Ovary (tissue), 10 donors: ENCODE measurements at places on chromosomes 1 and 21. TPM values are rescaled to one million over a fixed set of nuclear protein-coding genes. Genes with fewer than 3 reads are reported as not detected.

Gene LPAR3
- total RNA-seq: 1.7 TPM

Gene CD101
- total RNA-seq: 1.6 TPM

Gene MCOLN3
- 3.6 TPM for total RNA-seq

Gene EPHA10
- 0.60 TPM for total RNA-seq

Gene CLCNKB
- not detected for total RNA-seq

Gene LINGO4
- total RNA-seq: 0.10 TPM

Gene PEAR1
- 13.4 TPM for total RNA-seq

Gene OR2G6
- total RNA-seq: not detected

Gene GBP7
- 0.28 TPM for total RNA-seq

Gene EXO1
- 1.3 TPM for total RNA-seq

Gene CYP2J2
- total RNA-seq: not detected

Gene KIAA0040
- total RNA-seq: 9.9 TPM

Gene CAMSAP2
- 38.7 TPM for total RNA-seq

Gene RSPH1
- 0.76 TPM for total RNA-seq

Gene RNU1-1
- 6,201 TPM for total RNA-seq

Gene PTAFR
- total RNA-seq: 1.5 TPM

Gene RIMKLA
- total RNA-seq: 0.02 TPM

Gene POU2F1
- total RNA-seq: 24.6 TPM

Gene PODN
- 228 TPM for total RNA-seq

Gene GBP1
- 27.1 TPM for total RNA-seq

Gene CD1B
- not detected for total RNA-seq

Gene TMIGD3
- total RNA-seq: not detected

Gene DHCR24
- total RNA-seq: 220 TPM

Gene ATP6V1G3
- not detected for total RNA-seq

Gene ZNF593OS
- not detected for total RNA-seq

Gene GSTM3
- 75.8 TPM for total RNA-seq

Gene ELK4
- total RNA-seq: 63.7 TPM

Gene CRYZL1
- 42.9 TPM for total RNA-seq

Gene CNR2
- not detected for total RNA-seq

Gene HPDL
- total RNA-seq: 1.2 TPM

Gene PRR9
- total RNA-seq: not detected

Gene FAM167B
- 4.3 TPM for total RNA-seq

Gene LCE1D
- total RNA-seq: not detected

Gene C2CD4D
- 1.0 TPM for total RNA-seq

Gene ACTL8
- total RNA-seq: not detected

Gene SELE
- 0.92 TPM for total RNA-seq

Gene OR10J1
- not detected for total RNA-seq

Gene CD244
- 1.2 TPM for total RNA-seq

Gene PCBP3
- total RNA-seq: 10.1 TPM

Gene PLPPR4
- total RNA-seq: not detected

Gene BCAR3
- total RNA-seq: 17.5 TPM

Gene AZIN2
- total RNA-seq: 8.2 TPM

Gene ROR1
- 17.5 TPM for total RNA-seq

Gene TSTD1
- 39.7 TPM for total RNA-seq

Gene WDR47
- total RNA-seq: 12.6 TPM

Gene LHX8
- total RNA-seq: not detected

Gene KLF17
- 0.40 TPM for total RNA-seq

Gene OR2T35
- total RNA-seq: not detected

Gene FCRL1
- 0.65 TPM for total RNA-seq

Gene LRIF1
- 10.1 TPM for total RNA-seq

Gene ZNF281
- 9.3 TPM for total RNA-seq

Gene AKNAD1
- not detected for total RNA-seq

Gene OR14K1
- total RNA-seq: not detected

Gene TEKT2
- 0.28 TPM for total RNA-seq
